ENCODE measurements at places on chromosomes 12 and 14. TPM values are rescaled to one million over a fixed set of nuclear protein-coding genes. Genes with fewer than 3 reads are reported as not detected.

Gene DBX2
- total RNA-seq = not detected

Gene THAP2
- total RNA-seq = 3.2 TPM

Gene KRT83
- total RNA-seq = not detected

Gene PPP2R3C
- total RNA-seq = 23.7 TPM

Gene HOXC11
- not detected for total RNA-seq

Gene CD163
- not detected for total RNA-seq

Gene CISTR
- not detected for total RNA-seq

Gene SERPINA4
- not detected for total RNA-seq

Gene CLEC9A
- total RNA-seq = not detected

Gene CCDC196
- total RNA-seq = not detected

Gene KLHL28
- total RNA-seq = 7.4 TPM

Gene PAX9
- not detected for total RNA-seq

Gene KLHL33
- not detected for total RNA-seq

Gene BEGAIN
- 0.69 TPM for total RNA-seq

Gene MANSC4
- total RNA-seq = not detected

Gene TAS2R43
- not detected for total RNA-seq

Gene CD27
- not detected for total RNA-seq

Gene HOXC5
- total RNA-seq = not detected

Gene LRCOL1
- not detected for total RNA-seq

Gene NAA30
- 10.8 TPM for total RNA-seq

Gene NEMP1
- 3.5 TPM for total RNA-seq

Gene GPR84
- total RNA-seq = not detected

Gene CIROP
- total RNA-seq = 0.83 TPM

Gene CAPZA3
- not detected for total RNA-seq

Gene MUCL1
- total RNA-seq = not detected

Gene TSPAN9
- 22.4 TPM for total RNA-seq

Gene ORMDL2
- total RNA-seq = 8.5 TPM

Gene ABCD2
- not detected for total RNA-seq

Gene OTOGL
- total RNA-seq = 0.15 TPM

Gene POU6F1
- total RNA-seq = 3.3 TPM

Gene OASL
- 0.37 TPM for total RNA-seq

Gene P2RX2
- total RNA-seq = not detected

Gene HSPB8
- total RNA-seq = 10.9 TPM

Gene SMOC1
- total RNA-seq = 1.8 TPM

Gene TESPA1
- not detected for total RNA-seq

Gene MYF6
- total RNA-seq = not detected

Gene CEP170B
- total RNA-seq = 12.1 TPM

Gene PUS7L
- 15.9 TPM for total RNA-seq
